ENCODE measurements at places on chromosomes 7 and 10.

DNA sequence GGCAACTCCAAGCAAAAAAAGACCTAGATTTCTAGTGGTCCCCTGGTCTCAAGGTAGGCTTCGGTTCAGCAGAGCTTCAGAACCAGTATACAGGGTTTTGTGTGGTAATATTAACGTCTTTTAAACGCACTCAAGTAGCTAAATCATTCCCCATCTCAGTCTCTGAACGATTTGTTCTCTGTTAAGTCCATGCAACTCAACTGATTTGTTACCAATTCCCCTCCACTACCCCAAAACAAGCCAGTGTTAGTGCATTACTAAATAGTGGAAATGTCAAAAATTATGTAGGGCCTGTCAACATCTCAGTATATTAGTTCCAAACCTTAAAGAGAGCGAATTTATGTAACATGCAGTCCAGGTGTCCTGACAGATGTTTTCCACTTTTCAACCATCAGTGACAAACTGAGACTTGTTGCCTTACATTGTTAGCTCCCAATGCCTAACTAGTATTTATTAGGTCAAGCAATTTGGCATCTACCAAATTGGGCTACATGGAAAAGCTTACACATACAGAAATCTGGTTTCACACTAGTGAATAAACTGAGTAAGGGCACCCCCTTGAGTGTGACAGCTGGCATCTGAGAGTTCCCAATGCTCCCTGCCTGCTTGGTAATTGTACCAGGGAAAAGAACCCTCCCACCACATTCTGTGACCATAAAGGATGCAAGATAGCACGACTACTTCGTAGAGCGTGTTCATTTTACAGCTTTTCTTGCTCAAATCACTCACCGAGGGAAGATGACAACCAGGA, 12.2 kb downstream of the HNRNPA2B1 start:
- DNase-seq = no peak

DNA sequence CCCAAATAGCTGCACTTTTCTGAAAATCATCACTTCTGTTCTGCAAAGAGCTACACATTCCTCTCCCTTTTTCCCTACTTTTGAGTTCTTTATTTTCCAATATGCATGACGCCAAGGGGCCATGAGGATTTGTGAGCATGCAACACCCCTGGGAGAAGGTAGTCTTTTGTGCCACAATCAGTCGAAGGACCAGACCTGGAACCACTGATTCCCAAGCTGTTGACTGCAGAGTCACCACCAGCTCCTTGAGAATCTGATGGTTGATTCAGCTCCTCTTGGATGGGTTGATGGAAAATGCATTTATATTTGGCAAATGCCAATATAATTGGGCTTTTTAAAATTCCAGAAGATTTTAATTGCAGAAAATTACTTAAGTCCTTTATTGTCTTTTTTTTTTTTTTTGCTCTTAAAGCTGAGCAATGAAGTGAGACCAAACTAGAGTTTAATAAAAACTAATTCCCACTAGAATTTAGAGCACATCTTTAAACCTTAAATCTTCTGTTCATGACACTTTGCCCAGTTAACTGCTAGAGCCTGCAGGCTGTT, 554.1 kb downstream of the TNS3 start:
- no peak for DNase-seq

GRCh38 chr7:96311967-96312366, 9.9 kb downstream of the SLC25A13 start:
- no peak for DNase-seq

DNA sequence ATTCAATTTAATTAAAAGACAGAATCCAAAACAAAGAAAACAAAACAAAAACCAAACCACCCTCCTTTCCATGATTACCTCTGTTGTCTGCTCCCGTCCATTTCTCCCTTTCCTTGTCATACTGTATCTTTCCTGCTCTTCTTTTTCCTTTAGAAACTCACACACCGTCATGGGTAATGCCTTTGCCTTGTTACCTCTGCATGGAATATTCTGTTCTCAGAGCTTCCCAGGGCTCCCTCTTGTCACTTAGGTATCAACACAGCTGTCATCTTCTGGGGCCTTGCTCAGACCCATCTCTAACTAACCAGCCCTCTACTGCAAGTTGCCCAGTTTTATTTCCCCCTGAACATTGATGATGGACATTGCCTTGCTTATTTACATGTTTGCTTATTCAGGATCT, 30.2 kb upstream of the GIMAP8 start:
- no peak for DNase-seq

DNA sequence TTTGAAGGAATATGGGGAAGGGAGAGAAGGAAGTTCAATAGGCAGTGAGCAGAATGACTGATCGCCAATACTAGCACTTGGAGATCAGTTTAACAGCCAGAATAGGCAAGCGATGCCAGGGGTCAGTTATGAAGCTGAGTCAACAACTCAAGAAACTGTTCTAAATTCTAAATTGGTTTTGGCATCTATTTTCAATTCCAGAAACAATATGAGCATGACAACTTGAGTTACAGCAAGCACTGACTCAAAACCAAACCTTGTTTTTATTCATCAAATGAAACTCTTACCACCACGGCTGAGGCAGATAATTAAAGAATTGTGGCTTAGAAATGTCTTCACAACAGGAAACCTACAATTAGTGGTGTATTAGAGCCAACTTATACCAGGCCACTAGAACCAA, 180.5 kb upstream of the ASAH2 start:
- DNase-seq = no peak

DNA sequence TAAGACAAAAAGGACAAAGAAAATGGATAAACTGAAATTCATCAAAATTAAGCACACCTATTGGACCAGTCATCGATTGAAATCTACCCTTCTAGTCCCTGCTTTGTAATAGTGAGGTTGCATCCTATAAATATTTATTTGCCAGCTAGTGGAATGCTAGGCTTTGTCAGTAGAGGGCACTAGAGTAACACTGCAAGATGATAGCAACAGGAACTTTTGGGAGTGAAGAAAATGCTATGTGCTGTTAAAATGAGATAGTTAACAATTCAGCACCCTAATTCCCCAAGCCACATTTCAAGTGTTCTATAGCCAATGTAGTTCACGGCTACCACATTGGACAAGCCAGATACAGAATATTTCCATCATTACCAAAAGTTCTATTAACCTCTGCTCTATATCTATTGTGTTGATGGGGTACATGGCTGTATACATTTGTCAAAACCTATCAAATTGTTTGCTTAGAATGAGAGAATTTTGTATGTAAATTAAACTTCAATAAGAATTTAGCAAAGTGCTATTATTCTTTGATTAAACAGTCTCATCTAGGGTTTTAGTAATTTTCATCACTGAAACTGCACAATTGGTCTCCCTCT, 69.8 kb downstream of the LSMEM1 start:
- DNase-seq = peak; percentile 63

- DNase-seq = no peak
Measured at GRCh38 chr7:81672872-81673271, 97.0 kb downstream of the HGF start.

GRCh38 chr10:87605628-87606251, 53.9 kb upstream of the PAPSS2 start:
- DNase-seq = peak; percentile 10

DNA sequence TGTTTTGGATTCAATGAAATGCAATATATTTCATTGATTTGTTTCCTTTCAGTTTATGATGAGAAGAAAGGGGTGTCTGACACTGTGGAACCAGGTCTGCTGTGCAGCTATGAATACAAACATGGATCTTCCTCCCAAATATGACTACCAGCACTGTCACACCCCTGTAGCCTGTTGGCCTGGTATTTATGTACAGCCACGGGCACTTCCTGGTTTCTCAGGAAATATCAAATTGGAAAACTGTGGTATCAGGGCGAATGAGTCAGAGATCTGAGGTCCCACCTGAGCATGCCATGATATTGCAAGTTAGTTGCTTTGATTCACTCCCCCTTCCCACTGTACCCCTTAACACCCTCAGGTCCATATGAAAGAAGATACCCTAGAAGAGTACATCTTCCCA, 87.8 kb downstream of the DNMBP start:
- no peak for DNase-seq

DNA sequence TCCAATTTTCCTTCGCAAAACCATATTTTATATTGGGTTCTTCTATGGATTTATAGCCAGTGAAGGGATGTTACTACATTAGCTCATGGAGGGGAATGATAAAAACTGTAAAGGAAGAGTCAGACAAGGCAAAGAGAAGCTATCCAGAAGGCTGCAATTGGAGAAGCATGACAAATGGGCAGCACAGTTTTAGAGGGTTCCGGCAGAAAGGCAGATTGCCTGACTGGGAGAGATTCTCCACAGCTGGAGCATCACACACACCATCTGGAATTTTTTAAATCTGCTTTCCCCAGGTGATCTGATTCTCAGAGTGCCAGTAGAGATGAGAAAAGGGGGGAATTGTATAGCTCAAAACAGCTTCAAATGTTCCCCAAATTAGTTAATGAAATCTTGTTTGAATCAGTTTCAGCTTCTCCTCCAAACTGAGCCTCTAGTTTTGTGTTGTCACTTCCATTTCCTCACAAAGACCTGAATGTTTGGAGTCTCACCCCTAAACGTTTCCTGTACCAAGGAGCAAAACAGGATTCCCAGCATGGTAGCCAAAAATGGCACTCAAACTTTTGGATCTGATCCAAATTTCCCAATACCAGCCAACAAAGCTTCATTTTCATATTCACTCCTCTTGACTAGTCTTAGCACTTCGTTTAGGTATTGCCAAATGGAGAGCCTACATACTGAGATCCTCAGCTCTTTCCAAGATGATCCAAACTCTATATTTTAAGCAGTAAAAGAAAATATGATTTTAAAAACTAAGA, 177.5 kb downstream of the HPSE2 start:
- DNase-seq = peak; percentile 68

DNA sequence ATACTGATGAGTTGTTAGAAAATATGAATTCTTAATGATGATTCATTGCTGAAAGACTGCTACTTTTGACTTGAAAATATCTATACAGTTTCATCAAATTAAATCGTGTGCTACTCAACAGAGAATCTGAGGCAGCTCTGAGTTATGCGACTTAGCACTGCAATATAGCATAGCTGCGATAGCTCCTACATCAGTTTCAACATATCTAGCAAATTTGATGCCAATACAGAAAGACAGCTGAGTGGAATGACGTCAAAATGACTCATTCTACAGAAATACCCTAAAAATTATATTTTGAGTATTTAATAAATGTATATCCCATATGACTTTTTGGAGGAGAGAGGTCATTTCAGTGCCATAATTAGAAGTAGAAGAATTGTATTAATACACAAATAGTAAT, 1.1 kb upstream of the TARP start:
- no peak for DNase-seq

GRCh38 chr7:152974577-152974976, 215.0 kb downstream of the ACTR3B start:
- DNase-seq = no peak

- DNase-seq = no peak
Measured at GRCh38 chr10:27660711-27661110, 84.9 kb downstream of the MKX start.

- DNase-seq = no peak
Measured at GRCh38 chr10:90816466-90816865, 41.4 kb downstream of the HTR7 start.

GRCh38 chr7:123494193-123494796, 40.1 kb downstream of the IQUB start:
- peak; percentile 78 for DNase-seq

DNA sequence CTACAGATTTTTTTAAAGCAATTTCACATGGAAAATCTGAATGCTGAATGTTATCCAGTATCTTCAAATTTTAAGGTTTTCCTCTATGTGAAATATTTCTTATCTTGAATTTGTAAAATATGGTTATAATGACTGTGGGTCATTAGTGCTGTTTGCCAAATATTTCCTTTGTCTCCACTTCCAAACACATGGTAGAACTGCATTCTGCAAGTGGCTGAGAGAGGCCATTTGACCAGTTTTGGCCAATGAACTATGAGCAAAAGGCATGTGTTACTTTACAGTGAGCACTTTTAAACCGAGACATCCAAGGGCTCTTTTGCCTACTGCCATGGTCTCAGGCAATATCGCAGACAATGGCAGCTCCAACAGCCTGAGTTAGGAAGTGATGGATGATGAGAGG, 117.2 kb upstream of the RSU1 start:
- no peak for DNase-seq

DNA sequence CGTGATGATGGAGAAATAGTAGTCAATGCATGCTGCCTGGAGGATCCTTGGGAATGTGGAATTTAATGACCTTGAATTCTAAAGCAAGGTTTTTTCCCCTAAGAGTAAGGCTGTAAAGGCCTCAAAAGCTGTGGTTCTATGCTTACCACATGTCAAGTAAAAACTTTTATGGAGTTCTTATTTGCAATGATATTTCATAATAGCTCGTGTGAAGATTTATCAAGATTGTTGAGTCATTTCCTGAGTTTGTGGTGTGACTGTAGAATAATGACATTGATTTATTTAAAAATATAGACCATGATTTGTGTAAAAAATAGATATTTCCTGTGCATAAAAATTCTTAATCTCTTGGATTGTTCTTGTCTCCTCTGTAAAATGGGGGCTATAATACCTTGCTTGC, 67.5 kb upstream of the SORCS1 start:
- DNase-seq = no peak

- DNase-seq = no peak
Measured at GRCh38 chr10:118017071-118017740, 29.5 kb downstream of the RAB11FIP2 start.

DNA sequence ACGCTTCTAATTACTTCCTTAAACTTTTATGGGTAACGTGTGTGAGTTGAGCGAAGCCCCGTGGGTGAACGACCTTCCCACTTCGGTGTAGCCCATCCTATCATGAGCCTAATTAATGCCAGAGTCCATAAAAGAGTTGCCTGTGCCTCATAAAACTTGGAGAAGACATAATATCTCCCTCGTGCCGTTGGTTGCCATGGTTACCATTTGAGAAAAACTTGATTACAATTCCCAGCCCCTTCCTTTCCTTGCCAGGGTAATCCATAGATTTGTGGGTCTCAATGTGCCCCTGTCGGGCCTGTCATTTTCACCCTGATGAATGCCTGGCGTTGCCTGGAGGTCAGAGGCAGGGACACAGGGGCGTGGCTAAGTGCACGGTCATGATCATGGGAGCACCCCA, 127.1 kb downstream of the GLRX3 start:
- no peak for DNase-seq

- no peak for DNase-seq
Measured at GRCh38 chr7:85167636-85168035, 19.2 kb downstream of the SEMA3D start.

DNA sequence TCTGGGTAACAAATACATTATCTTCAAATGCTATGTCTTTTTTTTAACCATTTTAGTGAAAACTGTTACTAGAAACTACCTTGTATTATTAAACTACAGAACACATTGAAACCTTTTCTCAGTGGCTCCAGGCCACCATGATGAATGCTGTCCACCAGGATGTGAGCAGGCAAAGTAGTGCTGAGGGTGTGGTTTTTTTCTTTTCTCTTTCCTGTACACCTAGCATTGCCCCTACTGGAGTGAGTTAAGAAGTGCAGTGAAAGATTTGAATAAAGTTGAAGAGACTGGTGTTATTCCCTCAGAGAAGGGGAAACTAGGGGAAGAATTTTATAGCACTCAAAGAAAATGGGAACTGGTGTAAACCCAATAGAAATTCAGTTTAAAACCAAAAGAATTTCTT, 120.0 kb upstream of the SAMD8 start:
- peak; percentile 13 for DNase-seq

Data from tongue (tissue), 3 donors.